ENCODE measurements at places on chromosomes 3 and 15.
A peak's percentile ranks its signal among the peaks of the same experiment; 100 is the strongest.

DNA sequence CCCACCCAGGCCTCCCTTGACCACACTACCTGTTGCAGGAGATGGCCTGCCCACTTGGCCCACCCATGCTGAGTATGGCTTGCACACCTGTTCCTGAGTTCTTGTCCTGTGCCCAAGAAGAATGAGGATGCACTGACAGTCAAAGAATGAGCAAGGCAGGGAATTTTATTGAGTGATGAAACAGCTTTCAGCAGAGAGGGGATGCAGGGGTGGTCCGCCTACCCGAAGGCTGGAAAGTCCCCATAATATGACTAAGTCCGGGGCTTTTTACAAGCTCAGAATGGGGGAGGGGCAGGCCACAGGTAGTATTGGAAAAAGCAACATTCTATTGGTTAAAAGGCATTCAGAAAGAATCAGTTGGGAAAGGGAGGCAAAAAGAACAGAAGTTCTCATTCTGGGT is 29.9 kb upstream of the RNU6-1 start:
- no peak for DNase-seq

DNA sequence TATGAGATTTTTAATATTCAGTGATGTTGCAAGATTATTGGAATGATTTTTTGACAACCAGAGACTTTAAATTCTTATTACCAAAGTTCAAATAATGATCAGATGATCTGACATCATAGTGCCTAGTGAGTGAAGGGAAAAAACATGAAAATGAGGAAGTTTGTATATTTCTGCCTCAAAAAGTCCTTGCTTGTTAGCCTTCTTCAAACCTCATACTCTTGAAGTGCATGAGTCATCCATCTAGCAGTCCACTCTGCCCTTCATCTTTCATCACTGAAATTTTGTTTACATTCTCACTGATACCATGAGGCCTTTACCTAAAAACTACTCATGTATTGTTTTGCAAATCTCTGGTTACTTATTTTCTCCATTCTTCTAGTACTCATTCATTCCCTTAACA is 23.9 kb upstream of the OR5H6 start:
- no peak for DNase-seq

GRCh38 chr3:170436697-170437096 is 18.0 kb downstream of the CLDN11 start:
- DNase-seq = no peak

- peak; percentile 55 for DNase-seq
Observed at GRCh38 chr15:59247364-59247763, 40.7 kb downstream of the LDHAL6B start.

- DNase-seq = no peak
Observed at GRCh38 chr15:50744601-50745000, 20.9 kb downstream of the SPPL2A start.

GRCh38 chr3:3038201-3038991 is 71.8 kb downstream of the IL5RA start:
- no peak for DNase-seq

DNA sequence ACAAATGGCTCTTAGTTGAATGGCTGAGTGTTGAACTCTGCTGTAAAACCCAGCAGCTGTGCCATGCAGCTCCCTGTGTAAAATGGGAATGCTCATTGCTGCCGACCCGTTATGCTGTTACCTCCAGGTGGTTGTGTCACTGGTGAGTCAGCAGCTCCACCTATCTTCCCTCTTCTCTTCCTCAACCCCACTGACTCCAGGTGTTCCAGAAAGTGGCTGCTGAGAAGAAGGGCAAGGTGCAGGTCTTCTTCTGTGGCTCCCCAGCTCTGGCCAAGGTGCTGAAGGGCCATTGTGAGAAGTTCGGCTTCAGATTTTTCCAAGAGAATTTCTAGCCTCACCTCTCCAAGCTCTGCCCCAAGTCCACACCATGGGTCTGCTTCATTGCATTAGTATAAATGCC is 41.9 kb downstream of the NOX5 start:
- DNase-seq = no peak

DNA sequence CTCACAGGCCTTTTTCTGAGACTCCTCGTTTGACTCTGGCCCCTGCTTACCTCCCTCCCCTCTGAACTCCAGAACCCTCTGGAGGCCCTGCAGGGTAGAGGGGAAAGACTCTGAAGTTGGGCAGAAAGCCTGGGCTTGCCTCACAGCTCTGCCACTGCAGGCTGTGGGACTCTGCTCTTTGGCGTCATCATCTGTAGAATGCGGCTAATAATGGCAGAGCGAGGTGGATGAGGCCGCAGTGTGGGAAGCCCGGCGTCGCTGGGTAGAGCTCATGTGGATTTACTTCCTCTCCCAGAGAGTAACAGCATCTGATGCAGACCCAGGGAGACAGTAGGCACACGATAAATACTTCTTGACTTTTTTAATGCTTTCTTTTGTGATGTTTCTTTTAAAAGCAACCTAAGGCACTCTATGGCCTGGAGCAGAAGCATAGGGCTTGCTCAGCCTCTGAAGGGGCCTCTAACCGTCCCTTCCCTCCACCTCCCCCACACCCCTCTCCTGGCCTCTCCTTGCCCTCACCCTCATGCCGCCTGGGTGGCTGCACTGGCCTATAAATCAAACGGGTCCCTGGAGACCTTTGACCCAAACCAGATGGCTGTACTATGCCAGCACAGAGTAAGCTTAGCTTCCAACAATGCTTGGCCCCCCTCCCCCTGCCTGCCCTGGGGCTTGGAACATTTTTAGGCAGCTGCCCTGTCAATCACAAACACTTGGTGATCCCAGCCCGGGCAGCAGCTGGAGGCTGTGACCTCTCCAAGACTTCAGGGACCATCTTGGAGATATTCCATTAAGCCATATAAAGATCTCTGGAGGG is 32.9 kb downstream of the SPSB4 start:
- DNase-seq = no peak

DNA sequence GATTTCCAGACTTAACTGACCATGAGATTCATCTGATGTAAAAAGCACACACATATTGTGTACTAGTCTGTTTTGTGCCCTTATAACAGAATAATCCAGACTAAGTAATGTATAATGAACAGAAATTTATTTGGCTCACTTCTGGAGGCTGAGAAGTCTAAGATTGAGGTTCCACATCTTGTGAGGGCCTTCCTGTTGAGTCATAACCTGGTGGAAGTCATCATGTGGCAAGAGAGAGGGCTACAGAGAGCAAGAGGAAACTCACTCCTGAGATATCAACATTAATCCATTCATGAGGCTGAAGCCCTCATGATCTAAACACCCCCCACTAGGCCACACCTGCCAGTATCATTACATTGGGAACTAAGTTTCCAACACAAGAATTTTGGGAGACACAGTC is 977.6 kb downstream of the MCTP2 start:
- DNase-seq = no peak

DNA sequence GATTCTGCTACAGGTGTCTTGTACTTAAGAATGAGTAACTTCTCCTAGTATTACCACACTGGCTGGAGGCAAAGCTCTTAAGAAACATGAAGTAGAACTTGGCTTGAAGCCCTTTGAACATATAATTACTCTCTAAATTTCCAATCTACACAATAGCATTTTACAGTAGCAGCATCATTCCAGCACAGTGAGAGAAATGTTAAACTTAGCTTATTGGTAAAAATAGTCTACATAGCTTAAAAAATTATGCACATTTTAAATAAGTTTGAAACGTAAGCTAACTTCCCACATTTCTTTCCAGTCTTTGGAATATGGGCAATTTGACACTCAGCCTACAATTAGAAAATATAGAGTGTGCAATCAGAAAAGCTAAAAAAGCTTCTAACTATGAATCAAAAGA is 32.8 kb upstream of the TOP2B start:
- no peak for DNase-seq

DNA sequence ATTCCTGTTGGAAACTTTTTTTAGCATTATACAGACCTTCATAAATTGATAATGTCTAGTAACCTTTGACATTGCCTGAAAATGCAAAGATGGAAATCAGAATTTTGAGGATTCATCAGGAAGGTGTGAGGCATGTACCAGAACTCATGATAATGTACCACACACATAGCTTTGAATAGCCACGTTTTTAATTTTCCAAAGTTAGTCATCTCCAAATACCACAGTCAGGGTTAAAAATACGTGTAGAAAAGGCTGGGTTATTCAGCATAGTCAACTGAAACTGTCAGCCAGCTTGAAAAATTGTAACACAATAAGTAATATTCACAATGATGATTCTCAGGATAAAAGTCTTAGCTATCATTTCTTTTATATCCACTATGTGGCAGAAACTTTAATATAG is 102.0 kb upstream of the THRB start:
- no peak for DNase-seq

- DNase-seq = no peak
Observed at GRCh38 chr15:73286311-73286710, 82.4 kb downstream of the HCN4 start.

- no peak for DNase-seq
Observed at GRCh38 chr3:130341388-130341787, 4.1 kb upstream of the COL6A5 start.

GRCh38 chr3:15310491-15311370 is 21.7 kb downstream of the SH3BP5 start:
- DNase-seq = peak; percentile 74

DNA sequence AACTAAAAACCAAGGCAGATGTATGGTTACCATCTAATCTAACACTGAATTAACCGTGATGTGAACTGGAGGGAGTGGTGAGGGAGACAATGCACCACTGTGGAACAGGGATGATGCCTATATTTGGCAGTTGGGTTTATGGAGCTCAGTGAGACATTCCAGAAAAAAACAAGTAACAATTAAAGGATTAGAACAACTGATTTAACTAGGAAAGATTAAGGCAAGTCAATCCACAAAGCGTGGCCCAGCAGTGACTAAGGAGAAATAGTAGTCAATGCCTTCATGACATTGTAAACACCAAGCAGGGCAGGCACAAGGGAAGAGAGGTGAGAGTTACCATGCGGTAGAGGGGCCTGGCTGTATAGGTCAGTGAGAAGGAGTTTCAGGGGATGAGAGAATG is 38.1 kb downstream of the CHAC1 start:
- DNase-seq = no peak

Measured in CD4-positive, alpha-beta T cell treated with Interleukin-17A for 4 hours (primary cell).